ENCODE measurements at places on chromosomes 7 and 10. TPM values are rescaled to one million over a fixed set of nuclear protein-coding genes. Genes with fewer than 3 reads are reported as not detected.

Gene HOXA3
- total RNA-seq, result 6.5 TPM

Gene CTAGE8
- not detected for total RNA-seq

Gene OPALIN
- not detected for total RNA-seq

Gene EGR2
- 0.33 TPM for total RNA-seq

Gene LRRN3
- not detected for total RNA-seq

Gene LLCFC1
- total RNA-seq, result not detected

Measured in vein endothelial cell (primary cell).